ENCODE measurements at places on chromosomes 1 and 21. TPM values are rescaled to one million over a fixed set of nuclear protein-coding genes. Genes with fewer than 3 reads are reported as not detected.

MFAP2 gene
- 7.1 TPM for total RNA-seq

GRCh38 chr1:9145021-9145668 is 16.2 kb upstream of the GPR157 start:
- DNase-seq, result no peak

FCGR1A gene
- 2.9 TPM for total RNA-seq

OR2W3 gene
- total RNA-seq, result not detected

GRCh38 chr1:65221638-65222339 is 73.8 kb downstream of the AK4 start:
- no peak for DNase-seq

GRCh38 chr1:69595486-69595885 is 27.8 kb downstream of the LRRC7 start:
- no peak for DNase-seq

GRCh38 chr1:56200442-56200841 is 378.9 kb downstream of the PLPP3 start:
- no peak for DNase-seq

DNA sequence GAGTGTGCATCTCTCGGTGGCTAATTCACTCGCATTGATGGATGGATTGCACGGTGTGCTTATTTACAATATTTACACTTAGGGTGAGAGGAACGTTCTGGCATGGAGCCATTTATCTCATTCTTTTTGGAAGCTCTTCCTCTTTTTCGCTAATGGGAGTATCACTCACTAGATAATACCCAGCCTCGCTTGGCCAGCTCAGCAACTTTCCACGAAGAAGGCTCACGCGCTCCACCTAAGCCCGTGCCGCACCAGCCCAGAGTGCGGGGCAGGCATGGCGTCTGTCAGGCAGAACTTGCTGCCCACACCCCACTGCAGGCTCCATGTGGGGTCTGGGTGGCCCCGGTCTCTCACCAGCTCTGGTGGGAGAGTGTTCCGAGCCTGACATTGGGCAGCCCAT is 484.9 kb downstream of the NPHP4 start:
- no peak for DNase-seq

GRCh38 chr1:235650341-235651169 is 971 bp upstream of the GNG4 start:
- no peak for DNase-seq

MAGI3 gene
- 18.6 TPM for total RNA-seq

GRCh38 chr1:58460469-58460868 is 86.1 kb downstream of the OMA1 start:
- no peak for DNase-seq

- DNase-seq, result no peak
Measured at GRCh38 chr1:19084206-19084738, 125.8 kb downstream of the UBR4 start.

OLFML2B gene
- total RNA-seq, result 3.4 TPM

- no peak for DNase-seq
Measured at GRCh38 chr1:232635778-232636356, 5.9 kb upstream of the SIPA1L2 start.

DNA sequence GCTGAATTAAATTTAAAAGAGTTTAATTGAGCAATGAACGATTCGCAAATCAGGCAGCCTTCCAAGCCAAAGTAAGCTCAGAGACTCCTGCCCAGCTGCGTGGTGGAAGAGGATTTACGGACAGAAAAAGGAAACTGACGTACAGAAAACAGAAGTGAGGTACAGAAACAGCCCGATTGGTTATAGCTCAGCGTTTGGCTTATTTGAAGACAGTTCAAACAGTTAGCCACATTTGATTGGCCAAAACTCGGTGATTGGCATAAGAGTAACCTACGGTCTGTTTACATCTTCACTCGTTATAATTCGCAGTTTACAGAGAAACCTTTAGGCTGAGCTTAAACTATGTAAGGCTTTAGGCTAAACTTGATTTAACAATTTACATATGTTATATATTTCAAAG is 46.9 kb downstream of the CR1L start:
- DNase-seq, result no peak

DNA sequence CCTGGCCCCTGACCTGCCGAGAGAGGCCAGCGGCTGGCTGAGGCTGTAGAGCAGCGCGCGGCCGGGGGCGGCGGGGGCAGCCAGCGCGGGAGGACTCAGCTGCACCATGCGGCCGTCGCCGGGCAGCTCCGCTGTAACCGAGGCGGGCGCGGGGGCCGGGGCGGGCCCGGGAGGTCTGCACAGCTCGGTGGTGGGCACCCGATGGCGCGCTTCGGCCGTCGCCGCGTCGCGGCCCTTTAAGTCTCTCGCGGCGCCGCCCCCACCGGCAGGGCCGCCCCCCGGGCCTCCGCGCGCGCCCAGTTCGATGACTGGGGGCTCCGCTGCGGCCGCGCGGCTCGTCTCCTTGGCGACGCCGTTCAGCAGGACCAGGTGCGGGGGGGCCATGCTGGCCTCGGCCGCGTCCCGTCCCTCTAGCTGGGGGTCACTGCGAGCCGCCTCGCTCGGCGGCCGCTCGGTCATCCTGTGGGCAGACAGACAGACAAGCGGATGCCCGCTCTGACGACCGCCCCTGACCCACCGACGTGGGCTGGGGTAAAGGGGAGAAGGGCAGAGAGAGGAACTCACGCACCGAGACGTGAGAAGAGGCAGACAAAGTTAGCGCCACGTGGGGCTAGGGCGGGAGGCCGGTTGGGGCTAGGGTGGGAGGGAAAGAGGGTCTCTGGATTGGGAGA is 6.5 kb downstream of the TAL1 start:
- DNase-seq, result no peak

FMN2 gene
- 0.49 TPM for total RNA-seq

DHRS3 gene
- 237 TPM for total RNA-seq

GRCh38 chr1:15961492-15961891 is 14.4 kb downstream of the ZBTB17 start:
- no peak for DNase-seq

DNA sequence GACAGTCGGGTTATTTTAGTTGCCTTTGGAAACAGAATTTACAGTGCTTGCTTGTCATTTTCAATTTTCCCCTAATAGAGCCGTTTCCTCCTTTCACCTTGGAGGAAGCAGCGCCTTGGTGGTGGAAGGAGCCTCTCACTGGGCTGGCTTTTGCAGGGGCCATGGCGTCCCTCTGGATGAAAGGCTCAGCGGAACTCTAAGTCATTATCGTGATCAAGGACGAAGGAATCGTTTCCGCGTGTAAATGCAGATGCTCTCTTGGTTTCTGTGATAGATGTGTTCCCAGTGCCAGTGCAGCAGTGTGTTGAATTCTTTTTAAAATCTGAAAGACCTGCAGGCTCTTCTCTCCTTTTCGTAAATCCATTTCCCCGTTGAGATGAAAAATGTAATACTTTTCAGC is 126.2 kb upstream of the LMO4 start:
- DNase-seq, result no peak

DNA sequence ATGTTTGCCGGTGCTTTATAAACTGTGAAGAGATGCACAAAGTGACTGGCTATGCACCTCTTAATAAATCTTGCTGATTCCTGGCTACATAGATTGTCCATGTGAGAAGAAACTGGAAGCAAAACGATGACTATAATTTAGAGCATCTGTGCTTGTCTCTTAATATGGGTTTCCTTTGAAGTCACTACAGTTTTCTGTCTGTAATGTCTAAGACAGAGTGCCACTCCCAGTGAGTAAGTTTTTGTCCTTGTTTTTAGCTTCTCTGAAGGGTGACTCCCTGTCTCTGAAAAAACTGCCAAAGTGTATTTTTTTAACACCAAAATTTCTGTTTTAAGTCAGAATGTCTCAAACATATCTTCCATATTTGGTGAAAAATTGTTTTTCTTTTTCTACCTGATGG is 175.1 kb downstream of the FASLG start:
- no peak for DNase-seq

PCNT gene
- total RNA-seq, result 28.5 TPM

- no peak for DNase-seq
Measured at GRCh38 chr1:214329470-214330220, 48.7 kb downstream of the SMYD2 start.

ADORA1 gene
- total RNA-seq, result 1.5 TPM

- DNase-seq, result no peak
Measured at GRCh38 chr1:2232916-2233438, 4.9 kb downstream of the SKI start.

GRCh38 chr1:35838693-35839245 is 31.0 kb downstream of the AGO4 start:
- DNase-seq, result no peak

- DNase-seq, result no peak
Measured at GRCh38 chr1:2611031-2611501, 21.8 kb downstream of the MMEL1 start.

GRCh38 chr1:70945251-70945650 is 102.4 kb downstream of the PTGER3 start:
- DNase-seq, result no peak

DNA sequence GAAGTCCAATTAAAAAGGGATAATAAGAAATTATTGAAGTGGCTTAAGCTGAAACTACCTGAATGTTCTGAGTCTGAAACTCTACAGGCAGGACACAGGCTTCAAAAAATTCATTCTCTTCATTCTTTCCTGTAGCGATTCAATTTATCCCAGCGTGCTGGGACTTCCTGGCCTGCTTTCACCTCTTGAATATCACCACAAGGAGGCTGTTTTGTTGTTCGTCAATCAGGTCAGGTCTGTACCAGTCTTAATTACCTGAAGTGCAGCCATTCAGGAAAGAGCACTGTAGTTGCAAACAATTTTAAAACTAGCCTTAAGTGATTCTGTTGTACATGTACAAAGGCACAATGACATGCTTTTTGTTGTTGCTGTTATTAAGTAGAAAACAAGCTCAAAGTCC is 38.4 kb downstream of the FYB2 start:
- no peak for DNase-seq

TGFB2 gene
- total RNA-seq, result 17.4 TPM

GRCh38 chr1:20298626-20299025 is 8.0 kb downstream of the VWA5B1 start:
- no peak for DNase-seq

SLC25A33 gene
- total RNA-seq, result 3.9 TPM

GRCh38 chr1:18128298-18128697 is 20.7 kb downstream of the IGSF21 start:
- no peak for DNase-seq

HFM1 gene
- 4.4 TPM for total RNA-seq

- DNase-seq, result no peak
Measured at GRCh38 chr1:245475961-245476516, 321.3 kb downstream of the KIF26B start.

IVNS1ABP gene
- total RNA-seq, result 73.6 TPM

ABCA4 gene
- total RNA-seq, result 1.8 TPM

DNA sequence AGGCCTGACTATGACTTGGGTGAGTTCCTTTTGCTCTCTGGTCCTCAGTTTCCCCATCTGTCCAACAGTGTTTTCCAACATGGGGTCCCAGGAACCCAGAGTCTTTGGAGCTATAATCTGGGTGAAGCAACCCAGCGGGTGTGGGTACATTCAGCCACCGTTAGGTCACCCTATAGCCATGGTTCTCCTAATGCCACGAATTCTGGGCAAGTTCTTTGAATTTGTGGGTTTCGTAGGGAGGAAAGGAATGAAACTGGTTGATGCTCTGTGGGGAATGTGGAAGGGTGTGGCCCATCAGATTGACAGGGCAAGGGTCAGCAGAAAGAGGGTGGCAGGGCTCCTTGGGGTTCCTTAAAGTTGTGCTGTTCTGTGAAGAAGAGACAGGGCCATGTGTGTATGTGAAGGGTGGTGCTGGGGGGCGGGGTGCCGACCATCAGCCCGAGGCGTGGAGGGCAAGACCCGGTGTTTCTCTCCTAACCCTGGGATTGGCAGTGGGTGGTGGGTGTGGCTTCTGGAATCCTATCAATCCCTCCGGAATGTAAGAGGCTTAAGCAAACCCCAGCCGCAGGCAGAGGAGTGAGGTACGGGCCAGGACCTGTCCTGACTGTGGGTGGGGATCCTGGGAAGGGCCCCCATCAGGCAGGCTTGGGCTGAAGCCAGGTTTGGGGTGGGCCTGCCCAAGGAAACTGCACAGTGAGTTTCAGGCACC is 35.5 kb upstream of the ZNF362 start:
- peak; percentile 78 for DNase-seq

GRCh38 chr1:83849191-83850061 is 149.5 kb downstream of the TTLL7 start:
- DNase-seq, result no peak

DNA sequence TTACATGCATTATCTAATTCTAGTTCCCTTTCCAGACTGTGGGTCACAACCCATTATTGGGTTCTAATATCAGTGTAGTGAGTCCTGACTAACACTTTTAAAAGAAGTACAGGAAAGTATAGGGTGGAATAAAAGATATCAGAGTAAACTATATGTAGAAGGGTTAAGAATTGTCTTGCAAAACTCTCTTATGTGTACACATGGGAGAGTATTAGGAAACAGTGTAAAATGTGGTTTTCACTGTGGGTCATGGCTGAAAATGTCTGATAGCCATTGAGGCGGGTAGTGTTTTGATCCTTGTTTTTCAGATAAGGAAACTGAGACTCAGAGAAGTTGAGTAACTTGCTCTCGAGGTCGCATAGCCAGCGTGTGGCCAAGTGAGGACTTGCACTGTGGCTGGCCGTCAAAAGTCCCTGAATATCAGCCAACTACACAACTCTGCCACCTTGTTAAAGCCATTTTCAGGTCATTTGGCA is 18.5 kb upstream of the MTARC1 start:
- peak; percentile 40 for DNase-seq

- DNase-seq, result no peak
Measured at GRCh38 chr1:29708796-29709703, 472.7 kb downstream of the PTPRU start.

LCE3D gene
- not detected for total RNA-seq

DNA sequence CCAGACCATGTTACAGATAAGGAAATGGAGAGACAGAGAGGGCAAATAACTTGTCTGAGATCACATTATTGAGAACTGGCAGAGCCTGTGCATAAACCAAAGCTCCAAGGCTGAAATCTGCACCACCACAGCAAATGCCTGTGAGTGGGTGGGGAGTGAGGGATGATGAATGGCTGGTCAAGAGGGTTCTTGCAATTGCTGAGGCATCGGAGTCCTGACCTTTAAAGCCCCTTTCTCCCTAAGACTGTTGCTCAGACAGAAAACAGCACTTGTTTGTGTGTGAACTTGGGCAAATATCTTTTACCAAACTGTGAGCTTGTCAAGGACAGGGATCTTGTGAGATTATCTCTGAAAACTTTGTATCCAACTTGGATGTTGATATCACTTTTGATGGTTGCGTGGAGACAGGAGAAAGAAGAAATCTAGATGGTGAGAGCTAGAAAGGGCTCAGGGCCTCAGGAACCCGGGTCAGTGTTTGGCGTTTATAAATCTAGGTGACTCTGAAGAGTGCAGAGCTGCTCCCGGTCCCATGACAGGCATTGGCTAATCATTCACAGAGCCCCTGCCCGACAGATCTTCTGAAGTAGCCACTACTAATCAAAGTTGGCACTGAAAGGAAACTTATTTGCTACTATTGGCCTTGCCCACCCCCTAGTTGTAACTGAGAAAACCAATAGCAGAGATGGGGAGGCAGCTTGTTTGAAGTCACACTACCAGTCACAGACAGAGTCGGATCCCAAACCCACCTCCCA is 122.3 kb downstream of the FOXD2 start:
- DNase-seq, result no peak

Measured in ureter (tissue), 1 donor.